ENCODE measurements at places on chromosomes 13 and 19.

DNA sequence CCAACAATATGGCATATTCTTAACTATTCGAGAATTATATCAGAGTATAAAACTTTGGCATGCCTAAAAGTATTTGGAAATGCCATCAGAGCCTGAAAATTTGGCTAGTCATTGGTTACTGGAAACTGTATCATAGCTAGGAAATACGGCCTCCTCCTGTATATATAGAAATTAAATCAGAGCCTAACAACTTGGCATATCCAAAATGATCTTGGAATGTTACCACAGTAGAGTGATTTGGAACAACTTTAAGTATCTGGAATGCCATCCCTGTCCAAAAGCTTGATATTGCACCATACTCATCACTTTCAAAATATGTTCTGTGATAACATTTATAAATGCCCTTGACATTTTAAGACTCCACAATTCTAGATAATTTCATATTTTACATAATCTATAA, 335.8 kb downstream of the SLITRK1 start:
- DNase-seq, result no peak

- peak; percentile 8 for DNase-seq
Observed at GRCh38 chr19:54136086-54136863, 1.3 kb upstream of the CNOT3 start.

GRCh38 chr19:17834350-17835181, 13.2 kb downstream of the JAK3 start:
- no peak for DNase-seq

GRCh38 chr19:2663920-2664571, 38.4 kb downstream of the GNG7 start:
- DNase-seq, result peak; percentile 15

- DNase-seq, result no peak
Observed at GRCh38 chr13:31733066-31733465, 6.3 kb upstream of the RXFP2 start.

GRCh38 chr13:55653497-55653896, 1487.2 kb upstream of the PRR20A start:
- DNase-seq, result no peak

- peak; percentile 91 for DNase-seq
Observed at GRCh38 chr19:48203794-48204628, 33.5 kb downstream of the ZSWIM9 start.

GRCh38 chr19:13957051-13957450, 4.7 kb downstream of the DCAF15 start:
- DNase-seq, result no peak

GRCh38 chr19:44807162-44807561, 1.7 kb upstream of the BCAM start:
- no peak for DNase-seq

DNA sequence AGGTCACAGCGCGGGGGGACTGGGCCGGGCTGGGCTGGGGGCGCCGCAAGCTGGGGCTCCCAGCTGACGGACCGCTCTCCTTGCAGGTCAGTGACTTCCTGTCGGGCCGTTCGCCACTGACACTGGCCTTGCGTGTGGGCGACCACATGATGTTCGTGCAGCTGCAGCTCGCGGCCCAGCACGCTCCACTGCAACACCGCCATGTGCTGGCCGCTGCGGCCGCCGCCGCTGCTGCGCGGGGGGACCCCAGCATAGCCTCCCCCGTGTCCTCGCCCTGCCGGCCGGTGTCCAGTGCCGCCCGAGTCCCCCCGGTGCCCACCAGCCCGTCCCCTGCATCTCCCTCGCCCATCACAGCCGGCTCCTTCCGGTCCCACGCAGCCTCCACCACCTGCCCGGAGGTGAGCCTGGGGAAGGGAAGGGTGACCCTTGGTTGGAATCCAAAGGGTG, 5.7 kb downstream of the MIDN start:
- no peak for DNase-seq

GRCh38 chr19:29697523-29698261, 17.4 kb downstream of the C19orf12 start:
- no peak for DNase-seq

DNA sequence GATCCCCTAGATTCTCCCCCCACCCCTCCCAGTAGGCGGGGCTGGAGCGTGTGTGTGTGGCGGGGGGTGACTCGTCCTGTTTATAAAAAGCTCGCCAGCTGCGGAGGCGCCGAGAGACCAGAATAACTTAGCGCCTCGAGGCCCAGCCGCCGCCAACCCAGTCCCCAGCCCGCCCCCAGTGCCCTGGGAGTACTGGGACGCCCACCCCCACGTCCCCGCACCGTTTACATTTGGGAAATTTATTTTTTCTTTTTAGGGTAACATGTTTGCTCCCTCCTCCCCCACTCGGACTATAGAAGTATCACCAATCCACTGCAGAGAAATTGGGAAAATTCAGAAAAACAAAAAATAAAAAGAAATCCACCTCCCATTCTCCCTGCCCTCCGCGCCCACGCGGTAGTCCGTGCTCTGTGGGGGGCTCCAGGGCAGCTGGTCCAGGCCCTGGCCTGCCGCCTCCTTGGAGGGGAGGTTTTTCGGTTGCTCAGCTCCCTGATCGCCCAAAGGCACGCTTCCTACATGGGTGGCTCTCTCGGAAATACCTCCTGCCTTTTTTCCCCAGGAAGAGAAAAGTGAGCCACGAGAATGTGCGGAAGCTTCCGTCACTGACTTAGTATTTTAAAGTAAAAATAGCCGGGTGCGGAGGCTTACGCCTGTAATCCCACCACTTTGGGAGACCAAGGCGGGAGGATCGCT, 1.5 kb upstream of the RAB3A start:
- DNase-seq, result peak; percentile 32

DNA sequence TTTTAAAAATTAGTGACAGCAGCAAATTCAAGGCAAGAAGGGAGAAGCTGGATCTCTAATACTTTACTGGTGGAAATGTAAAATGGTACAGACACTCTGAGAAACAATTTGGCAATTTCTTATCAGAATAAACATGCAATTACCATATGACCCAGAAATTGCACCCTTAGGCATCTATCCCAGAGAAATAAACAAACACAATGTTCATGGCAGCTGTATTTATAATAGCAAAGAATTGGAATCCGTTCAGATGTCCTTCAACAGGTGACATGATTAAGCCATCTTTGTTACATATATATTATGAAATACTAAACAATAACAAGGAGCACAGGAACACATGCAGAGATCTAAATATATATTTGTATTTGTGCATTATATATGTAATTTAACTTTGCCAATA, 756.5 kb downstream of the SLITRK1 start:
- DNase-seq, result no peak

DNA sequence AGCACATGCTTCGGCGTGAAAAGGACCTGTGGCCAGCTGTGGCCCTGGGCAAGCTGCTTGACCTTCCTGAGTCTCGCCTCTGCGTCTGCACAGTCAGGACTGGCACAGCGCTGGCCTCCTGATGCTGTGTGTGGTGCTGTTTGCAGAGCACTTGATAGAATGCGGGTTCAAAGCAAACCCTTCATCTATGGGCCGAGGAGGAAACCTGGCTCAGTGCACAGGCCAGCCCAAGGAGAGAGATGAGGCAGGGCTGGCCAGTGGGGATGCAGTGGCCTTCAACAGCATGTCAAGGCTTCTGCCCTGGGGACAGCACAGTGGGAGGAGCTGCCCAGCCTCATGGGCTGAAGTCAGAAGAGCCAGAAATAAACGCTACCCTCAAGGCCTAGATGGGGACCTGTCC, 21.3 kb upstream of the VSTM2B start:
- no peak for DNase-seq

- no peak for DNase-seq
Observed at GRCh38 chr13:42392716-42393572, 121.0 kb downstream of the AKAP11 start.

DNA sequence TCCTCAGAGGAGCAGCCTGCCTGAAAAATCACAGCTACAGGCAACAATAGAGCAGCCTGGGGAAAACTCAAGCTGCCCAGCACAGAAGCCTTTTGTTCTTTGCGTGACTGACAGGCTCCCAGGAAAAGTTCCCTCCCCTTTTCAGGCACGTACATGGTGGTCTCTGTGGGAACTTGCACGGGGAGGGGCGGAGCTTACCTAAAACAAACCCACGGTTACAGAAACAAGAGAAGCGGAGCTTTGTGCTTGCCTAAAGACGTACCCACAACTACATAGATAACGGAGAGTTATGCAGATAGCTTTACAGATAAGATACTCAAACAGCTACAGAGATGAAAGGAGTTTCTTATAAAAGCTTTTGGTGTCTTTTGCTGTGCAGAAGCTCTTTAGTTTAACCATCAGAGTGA, 11.4 kb downstream of the ETFB start:
- no peak for DNase-seq

Measured in inflammatory macrophage treated with lipopolysaccharide for 4 hours (primary cell).